ENCODE measurements at places on chromosomes 1 and 21. TPM values are rescaled to one million over a fixed set of nuclear protein-coding genes. Genes with fewer than 3 reads are reported as not detected.

Gene CFHR1
- total RNA-seq: not detected

Gene VSIG8
- total RNA-seq: not detected

- peak overlapping the region; percentile 100 for H3K27ac ChIP-seq
- no peak for DNase-seq
- peaks cover 61% of the 10 kb centered on the region for H3K4me1 ChIP-seq
- H3K27me3 ChIP-seq: peaks cover 9% of the 10 kb centered on the region
- H3K36me3 ChIP-seq: 0 out of 2 replicates have a peak, but pooled peaks cover 5% of the 10 kb centered on the region
- H3K4me3 ChIP-seq: peak overlapping the region; percentile 96
Observed at GRCh38 chr1:46131712-46132528, 509 bp downstream of the PIK3R3 start.

Gene ZNF281
- total RNA-seq: 44.8 TPM

GRCh38 chr1:175629318-175629694 lies 114.1 kb downstream of the TNR start:
- no peak overlapping the region for H3K4me3 ChIP-seq
- H3K27ac ChIP-seq: no peak overlapping the region
- no peaks in the 10 kb centered on the region for H3K4me1 ChIP-seq
- peaks cover 1% of the 10 kb centered on the region for H3K27me3 ChIP-seq

Gene MR1
- 28.8 TPM for total RNA-seq

DNA sequence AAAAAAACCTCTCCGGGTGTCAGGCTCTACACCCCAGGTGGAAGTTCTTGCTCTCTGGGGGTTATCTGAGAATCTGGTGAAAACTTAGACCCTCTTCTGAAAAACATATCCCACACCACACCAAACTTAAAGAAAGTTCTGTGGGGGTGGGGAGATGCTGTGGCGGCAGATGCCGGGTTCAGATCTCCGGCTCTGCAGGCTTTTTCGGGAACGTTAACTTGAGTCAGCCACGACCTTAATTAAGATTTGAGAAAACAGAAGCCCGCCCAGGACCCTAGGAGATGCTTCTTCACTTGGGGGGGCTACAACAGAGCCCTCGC lies 2.3 kb downstream of the RCC2 start:
- peak overlapping the region; percentile 59 for H3K27ac ChIP-seq
- H3K27me3 ChIP-seq: no peaks in the 10 kb centered on the region
- peaks cover 37% of the 10 kb centered on the region for H3K4me1 ChIP-seq

Gene UQCRHL
- total RNA-seq: 1.7 TPM

Gene OPTC
- total RNA-seq: not detected

DNA sequence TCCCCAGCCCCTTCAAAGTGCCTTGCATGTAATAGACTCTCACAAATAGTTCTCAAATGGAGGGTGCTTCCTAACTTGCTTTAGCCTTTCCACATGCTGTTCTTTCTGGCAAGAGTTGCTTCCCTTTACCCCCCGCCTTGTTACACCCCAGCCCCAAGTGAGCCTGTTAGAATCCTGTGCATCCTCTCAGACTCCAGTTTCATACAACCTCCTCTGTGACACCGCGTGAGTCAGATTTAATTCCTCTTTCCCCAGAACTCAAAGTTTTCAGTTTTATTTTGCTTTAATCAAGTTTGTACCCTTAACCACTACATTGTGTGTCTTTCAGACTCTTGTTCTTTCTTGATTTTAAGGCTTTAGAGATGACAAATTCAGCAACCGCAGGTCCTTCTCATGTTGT lies 234.5 kb upstream of the HOOK1 start:
- H3K36me3 ChIP-seq: 0 out of 2 replicates have a peak, but pooled peaks cover 5% of the 10 kb centered on the region
- no peaks in the 10 kb centered on the region for H3K4me1 ChIP-seq
- DNase-seq: no peak
- H3K4me3 ChIP-seq: no peak overlapping the region
- no peaks in the 10 kb centered on the region for H3K27me3 ChIP-seq

DNA sequence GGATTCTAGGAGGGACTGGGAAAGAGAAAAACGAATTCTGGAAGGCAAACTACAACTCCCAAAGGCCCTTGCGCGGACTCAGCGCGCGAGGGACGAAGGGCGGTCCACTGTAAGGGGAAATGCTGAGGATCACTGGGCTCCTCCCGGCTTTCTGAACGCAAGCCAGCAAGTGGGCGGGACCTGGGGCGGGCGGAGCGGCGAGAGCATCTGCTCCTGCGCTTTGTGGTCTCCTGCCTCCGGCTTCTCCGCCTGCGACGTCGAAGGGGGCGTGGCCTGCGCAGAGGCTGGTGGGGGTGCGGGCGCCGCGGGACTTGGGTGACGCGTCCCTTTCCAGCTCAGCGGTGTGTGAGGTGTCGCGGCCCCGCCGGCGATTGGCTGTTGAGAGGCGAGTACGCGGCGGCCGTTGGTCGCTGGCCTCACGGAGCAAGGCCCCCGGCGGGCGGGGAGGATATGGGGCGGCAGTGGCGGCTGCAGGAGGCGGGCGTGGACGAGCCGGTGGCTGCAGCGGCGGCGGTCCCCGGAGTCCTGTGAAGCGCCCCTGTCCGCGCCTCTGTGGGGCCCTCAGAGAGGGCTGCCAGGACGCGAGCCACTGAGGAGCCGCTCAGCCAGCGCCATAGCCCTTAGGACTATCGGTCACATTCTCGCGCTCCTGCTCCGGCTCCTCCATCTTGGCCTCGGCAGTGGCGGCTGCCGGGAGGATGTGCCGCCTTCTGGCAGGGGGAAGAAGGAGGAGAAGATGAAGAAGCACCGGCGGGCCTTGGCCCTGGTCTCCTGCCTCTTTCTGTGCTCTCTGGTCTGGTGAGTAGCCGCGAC lies at the start of gene SUCO:
SUCO (plus strand) TSS at position 451 of the 813 bp plus-strand sequence; CDS start at position 737, 286 bp downstream.
- H3K4me1 ChIP-seq: peaks cover 56% of the 10 kb centered on the region
- peaks cover 9% of the 10 kb centered on the region for H3K36me3 ChIP-seq
- DNase-seq: peak; percentile 100
- no peaks in the 10 kb centered on the region for H3K27me3 ChIP-seq
- peak within 1 kb of the TSS; percentile 98 for H3K27ac ChIP-seq

- DNase-seq: no peak
- no peaks in the 10 kb centered on the region for H3K36me3 ChIP-seq
- peaks cover 11% of the 10 kb centered on the region for H3K4me1 ChIP-seq
- H3K27ac ChIP-seq: no peak overlapping the region
- no peaks in the 10 kb centered on the region for H3K27me3 ChIP-seq
Observed at GRCh38 chr1:196535727-196536126, 72.5 kb downstream of the KCNT2 start.

Gene RNF220
- 52.1 TPM for total RNA-seq

Gene ITLN2
- total RNA-seq: not detected

GRCh38 chr1:33180226-33180910 lies 1.5 kb downstream of the TRIM62 start:
- no peak overlapping the region for H3K27ac ChIP-seq
- H3K4me3 ChIP-seq: peak overlapping the region; percentile 91

- peaks cover 4% of the 10 kb centered on the region for H3K27me3 ChIP-seq
- H3K27ac ChIP-seq: peak overlapping the region; percentile 100
- H3K4me1 ChIP-seq: peaks cover 35% of the 10 kb centered on the region
Observed at GRCh38 chr21:25733859-25734653, 648 bp downstream of the ATP5PF start.

DNA sequence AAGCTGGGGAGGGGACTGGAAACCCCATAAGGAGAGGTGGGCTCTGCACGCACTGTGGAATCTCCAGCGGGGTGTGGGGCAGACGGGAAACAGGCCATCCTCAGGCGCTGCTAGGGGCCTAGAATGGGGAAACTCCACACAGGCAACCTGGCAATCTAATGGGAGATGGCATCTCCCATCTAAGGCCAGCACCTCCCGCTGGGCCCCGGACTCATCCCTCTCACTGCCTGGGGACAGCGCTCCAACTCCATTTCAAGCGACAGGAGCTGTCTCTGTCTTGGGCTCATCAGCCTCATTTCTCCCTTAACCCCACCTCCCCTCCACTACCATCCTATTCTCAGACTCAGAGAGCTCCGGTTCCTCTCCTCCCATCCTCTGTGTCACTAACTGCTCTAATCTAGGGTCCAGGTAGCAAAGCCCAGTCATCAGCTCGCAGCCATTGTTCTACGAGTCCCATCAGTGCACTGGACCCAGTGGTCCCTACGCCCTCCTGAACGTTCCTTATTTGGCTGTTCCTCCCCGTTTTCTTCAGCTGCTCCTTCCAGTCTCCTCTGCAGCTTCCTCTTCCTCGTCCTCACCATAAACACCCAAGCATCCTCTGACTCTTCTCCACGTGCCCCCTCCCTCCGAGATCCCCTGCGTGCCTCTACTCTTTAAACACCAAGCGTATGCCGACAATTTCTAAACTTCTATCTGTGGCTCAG lies 93.4 kb upstream of the CASZ1 start:
- no peak overlapping the region for H3K4me3 ChIP-seq
- H3K4me1 ChIP-seq: no peaks in the 10 kb centered on the region
- H3K27ac ChIP-seq: no peak overlapping the region

Gene TNFRSF4
- total RNA-seq: not detected

GRCh38 chr1:167627615-167627864 lies 2.5 kb upstream of the RCSD1 start:
- no peaks in the 10 kb centered on the region for H3K36me3 ChIP-seq
- H3K4me1 ChIP-seq: peaks cover 12% of the 10 kb centered on the region
- no peak overlapping the region for H3K27ac ChIP-seq
- DNase-seq: no peak
- H3K4me3 ChIP-seq: no peak overlapping the region

GRCh38 chr1:75554181-75554580 lies 56.7 kb downstream of the SLC44A5 start:
- DNase-seq: no peak
- H3K4me3 ChIP-seq: no peak overlapping the region
- H3K27ac ChIP-seq: no peak overlapping the region
- H3K36me3 ChIP-seq: no peaks in the 10 kb centered on the region
- no peaks in the 10 kb centered on the region for H3K27me3 ChIP-seq

GRCh38 chr1:73813236-73813635 lies 384.7 kb downstream of the LRRIQ3 start:
- H3K4me3 ChIP-seq: no peak overlapping the region
- H3K27me3 ChIP-seq: no peaks in the 10 kb centered on the region
- H3K27ac ChIP-seq: no peak overlapping the region
- no peaks in the 10 kb centered on the region for H3K36me3 ChIP-seq

DNA sequence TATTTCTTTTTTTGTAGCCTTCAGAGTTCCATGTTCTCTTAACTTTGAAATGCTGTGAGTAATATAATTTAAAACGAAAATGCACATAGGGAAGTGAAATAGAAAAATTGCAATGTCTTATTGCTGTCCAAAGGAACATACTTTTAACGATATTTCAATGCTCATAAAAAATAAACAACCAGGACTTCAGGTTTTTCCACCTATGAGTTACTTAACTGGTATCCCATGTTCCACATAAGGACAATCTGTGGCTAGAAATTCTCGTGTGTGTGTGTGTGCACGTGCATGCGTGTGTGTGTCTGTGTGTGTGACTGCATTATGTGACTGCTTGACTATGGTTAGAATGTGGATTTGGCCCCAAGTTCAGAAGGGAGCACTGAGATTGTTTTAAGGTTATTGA lies 200.8 kb upstream of the ADGRL4 start:
- no peaks in the 10 kb centered on the region for H3K4me1 ChIP-seq
- H3K36me3 ChIP-seq: no peaks in the 10 kb centered on the region
- H3K4me3 ChIP-seq: no peak overlapping the region
- no peaks in the 10 kb centered on the region for H3K27me3 ChIP-seq

DNA sequence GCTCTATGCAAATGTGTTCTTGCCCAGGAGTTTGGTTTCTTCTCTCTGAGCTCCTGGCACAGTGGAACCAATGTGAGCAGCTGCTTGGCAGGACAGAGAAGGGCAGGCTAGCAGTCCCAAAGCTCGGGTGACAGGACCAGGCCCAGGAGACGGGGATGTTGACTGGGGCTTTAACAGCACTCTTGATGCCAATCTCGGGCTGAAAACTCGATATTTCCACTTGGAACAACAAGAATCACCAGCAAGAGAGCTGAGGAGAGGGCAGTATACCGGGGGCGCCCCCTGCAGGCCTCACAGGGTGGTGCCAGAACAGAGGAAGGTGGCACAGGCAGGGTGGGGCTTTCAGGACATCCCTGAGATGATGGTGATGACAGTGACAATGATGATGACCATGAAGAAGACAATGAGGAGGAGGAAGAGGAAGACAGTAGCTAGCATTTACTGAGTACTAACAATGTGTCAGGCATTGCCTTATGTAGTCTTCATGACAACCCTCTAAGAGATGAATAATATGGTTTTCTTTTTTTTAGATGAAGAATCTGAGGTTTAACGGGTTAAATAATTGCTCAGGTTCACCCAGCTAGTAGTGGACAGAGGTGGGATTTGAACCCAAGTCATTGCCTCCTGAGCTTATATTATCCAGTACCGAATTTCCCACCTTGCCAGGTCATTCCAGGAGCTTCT lies 2.7 kb upstream of the KCNJ9 start:
- H3K4me1 ChIP-seq: peaks cover 8% of the 10 kb centered on the region
- no peaks in the 10 kb centered on the region for H3K36me3 ChIP-seq
- peaks cover 57% of the 10 kb centered on the region for H3K27me3 ChIP-seq
- no peak overlapping the region for H3K4me3 ChIP-seq

- no peaks in the 10 kb centered on the region for H3K36me3 ChIP-seq
- H3K27me3 ChIP-seq: peaks cover 6% of the 10 kb centered on the region
- DNase-seq: no peak
- no peak overlapping the region for H3K4me3 ChIP-seq
- H3K4me1 ChIP-seq: no peaks in the 10 kb centered on the region
Observed at GRCh38 chr1:65640046-65640445, 152.6 kb upstream of the PDE4B start.

Gene KIF17
- total RNA-seq: 5.8 TPM

Gene CSF1
- 73.1 TPM for total RNA-seq

- no peaks in the 10 kb centered on the region for H3K36me3 ChIP-seq
- no peak overlapping the region for H3K27ac ChIP-seq
- peaks cover 39% of the 10 kb centered on the region for H3K4me1 ChIP-seq
- no peak for DNase-seq
- no peaks in the 10 kb centered on the region for H3K27me3 ChIP-seq
Observed at GRCh38 chr1:172252958-172253357, 167.5 kb upstream of the C1orf105 start.

DNA sequence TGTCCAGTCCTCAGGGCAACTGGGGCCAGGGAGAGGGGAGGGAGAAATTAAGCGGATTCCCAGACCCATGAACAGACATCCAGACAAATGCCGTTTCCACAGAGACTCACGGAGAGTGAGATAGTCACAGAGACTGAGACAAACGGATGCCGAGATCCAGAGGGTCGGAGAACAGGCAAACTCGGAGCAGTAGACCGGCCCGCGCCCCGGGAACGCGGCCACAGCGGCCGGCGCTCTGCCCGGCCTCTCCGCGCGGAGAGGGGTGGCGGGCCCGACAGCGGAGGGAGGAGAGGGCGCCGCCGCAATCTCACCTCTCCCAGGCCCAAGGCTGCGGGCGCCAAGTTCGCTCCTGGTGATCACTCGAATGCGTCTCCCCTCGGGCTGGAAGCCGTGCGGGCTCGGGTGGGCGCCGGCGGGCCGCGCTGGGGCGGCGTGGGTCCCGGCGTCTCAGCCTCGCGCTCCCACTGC lies 831 bp upstream of the FOXD2 start:
- DNase-seq: peak; percentile 8
- H3K4me1 ChIP-seq: peaks cover 37% of the 10 kb centered on the region
- peak overlapping the region; percentile 80 for H3K27ac ChIP-seq
- H3K4me3 ChIP-seq: peak overlapping the region; percentile 92
- H3K27me3 ChIP-seq: no peaks in the 10 kb centered on the region
- H3K36me3 ChIP-seq: no peaks in the 10 kb centered on the region
